Stimulated activated CD8-positive, alpha-beta memory T cell treated with anti-CD3 and anti-CD28 coated beads, Interleukin-7, amount 100 ng/mL, for 48 hours (primary cell): ENCODE measurements at places on chromosomes 4 and X.

GRCh38 chr4:110216129-110216528 is 17.7 kb upstream of the ELOVL6 start:
- DNase-seq, result no peak

- DNase-seq, result no peak
Observed at GRCh38 chr4:108443585-108443984, 176.8 kb upstream of the RPL34 start.

GRCh38 chrX:44675362-44676024 is 132.8 kb upstream of the FUNDC1 start:
- no peak for DNase-seq

- DNase-seq, result peak; percentile 37
Observed at GRCh38 chrX:39772057-39772832, 325.5 kb downstream of the BCOR start.

DNA sequence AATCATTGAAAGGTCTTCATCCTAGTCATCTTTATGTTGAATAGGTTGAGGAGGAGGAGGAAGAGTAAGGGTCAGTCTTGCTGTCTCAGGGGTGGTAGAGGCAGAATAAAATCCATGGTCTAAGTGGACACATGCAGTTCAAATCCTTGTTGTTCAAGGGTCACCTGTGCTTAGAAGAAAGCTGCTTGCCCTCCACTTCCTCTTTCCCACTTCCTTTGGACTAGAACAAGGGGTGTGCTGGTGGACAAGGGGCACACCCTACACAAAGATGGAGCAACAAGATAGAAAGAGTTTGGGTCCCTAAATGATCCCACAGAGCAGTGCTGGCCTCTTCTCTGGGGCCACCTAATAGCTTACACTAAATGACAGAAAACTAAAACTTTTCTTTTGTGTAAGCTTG is 47.9 kb downstream of the HSD17B13 start:
- no peak for DNase-seq

DNA sequence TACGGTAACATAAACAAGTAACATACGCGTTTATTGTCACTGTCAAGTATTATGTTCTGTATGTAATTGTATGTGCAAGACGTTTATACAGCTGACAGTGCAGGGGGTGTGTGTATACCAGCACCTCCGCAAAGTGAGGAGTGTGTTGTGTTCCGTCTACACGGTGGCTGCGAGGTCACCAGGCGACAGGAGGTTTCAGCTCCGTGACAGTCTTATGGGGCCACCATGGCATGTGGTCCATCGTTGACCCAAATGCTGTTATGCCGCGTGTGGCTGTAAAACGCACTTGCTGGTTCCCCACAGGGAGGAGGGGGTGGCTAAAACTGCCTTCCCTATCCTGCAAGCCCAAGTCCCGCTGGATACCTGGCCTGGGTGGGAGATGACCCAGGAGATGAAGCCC is 25.0 kb downstream of the NSG1 start:
- DNase-seq, result no peak

DNA sequence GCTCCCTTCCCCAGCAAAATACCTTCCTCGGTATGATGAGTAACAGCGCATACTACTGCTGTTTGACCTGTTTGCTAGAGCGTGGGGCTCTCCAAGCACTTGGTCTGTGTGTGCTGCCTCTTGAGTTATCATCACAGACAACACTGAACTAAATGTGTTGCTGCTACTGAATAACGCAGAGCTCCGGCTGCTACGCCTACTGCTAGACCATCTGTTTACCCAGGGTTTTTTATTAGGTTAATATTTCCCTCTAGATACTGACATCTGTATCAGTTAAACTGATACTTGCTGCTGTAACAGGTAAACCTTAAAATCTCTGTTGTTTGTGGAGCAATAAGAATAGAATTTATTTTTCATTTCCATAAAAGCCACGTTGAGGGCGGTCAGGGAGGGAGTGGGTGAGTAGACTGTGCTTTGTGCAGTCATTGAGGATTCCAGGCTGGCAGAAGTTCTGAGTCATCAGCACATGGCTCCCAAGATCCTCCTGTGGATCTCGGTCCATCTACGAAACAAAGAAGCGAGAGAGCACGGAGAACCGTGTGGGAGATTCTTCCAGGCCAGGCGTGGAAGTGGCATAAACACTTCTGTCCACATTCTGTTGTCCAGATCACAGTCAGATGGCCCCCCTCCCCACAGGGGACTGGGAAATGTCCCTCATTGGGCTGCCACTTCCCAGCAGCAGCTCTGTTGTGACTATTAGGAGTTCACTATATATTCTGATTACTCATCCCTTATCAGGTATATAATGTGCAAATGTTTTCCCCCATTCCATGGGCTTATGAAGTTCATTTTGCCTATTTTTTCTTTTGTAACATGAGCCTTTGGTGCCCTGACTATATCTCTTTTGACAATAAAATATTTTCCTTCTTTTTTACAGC is 14.1 kb downstream of the GRK4 start:
- no peak for DNase-seq

DNA sequence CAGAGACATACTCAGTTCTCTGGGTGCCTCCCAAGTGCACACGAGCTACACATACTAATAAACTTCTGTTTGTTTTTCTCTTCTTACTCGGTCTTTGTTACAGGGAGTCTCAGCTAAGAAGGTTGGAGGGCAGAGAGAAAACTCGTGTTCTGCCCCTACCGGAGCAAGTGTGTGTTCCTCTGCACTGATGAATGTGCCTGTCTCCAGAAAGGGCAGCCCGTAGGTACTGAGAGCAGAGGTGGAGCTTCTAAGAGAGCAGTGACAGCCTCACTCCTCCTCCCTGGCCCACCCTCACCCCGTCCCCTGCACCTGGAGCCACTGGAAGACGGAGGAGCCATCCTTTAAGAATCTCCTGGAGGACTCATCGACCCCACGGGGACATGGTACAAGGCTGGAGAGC is 67.6 kb downstream of the MTNR1A start:
- DNase-seq, result no peak

- peak; percentile 15 for DNase-seq
Observed at GRCh38 chr4:112321776-112322684, 24.9 kb downstream of the ALPK1 start.

GRCh38 chrX:139909712-139910111 is 23.1 kb downstream of the ATP11C start:
- no peak for DNase-seq

- DNase-seq, result no peak
Observed at GRCh38 chr4:107740381-107740780, 20.3 kb upstream of the PAPSS1 start.

- no peak for DNase-seq
Observed at GRCh38 chr4:76023389-76023788, at the start of gene CXCL10. TSS of gene CXCL10 (minus strand) at chr4:76023497. CDS start at chr4:76023431, 66 bp downstream.

GRCh38 chr4:145540235-145540634 is 58.6 kb downstream of the SMAD1 start:
- no peak for DNase-seq

- DNase-seq, result no peak
Observed at GRCh38 chrX:37763400-37763799, 16.5 kb upstream of the CYBB start.

DNA sequence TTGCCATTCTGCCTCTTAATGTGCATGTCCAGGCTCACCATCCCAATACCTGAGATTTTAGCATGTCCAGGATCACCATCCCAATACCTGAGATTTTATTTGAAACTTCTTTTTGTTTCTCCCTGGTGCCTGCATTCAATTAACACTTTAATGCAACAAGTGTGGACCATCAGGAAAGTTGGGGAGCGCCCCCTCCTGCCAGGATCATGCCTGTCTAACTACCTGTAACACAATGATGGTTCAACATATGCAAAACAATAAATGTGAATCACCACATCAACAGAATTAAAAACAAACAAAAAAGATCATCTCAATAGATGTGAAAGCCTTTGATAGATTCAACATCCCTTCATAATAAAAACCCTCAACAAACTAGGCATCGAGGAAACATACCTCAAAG is 1359.5 kb upstream of the DIAPH2 start:
- DNase-seq, result no peak

- DNase-seq, result no peak
Observed at GRCh38 chr4:48247878-48248558, 21.6 kb downstream of the TEC start.
